ENCODE measurements at places on chromosomes 3 and 15.

GRCh38 chr3:126836220-126836860, 132.3 kb downstream of the CHCHD6 start:
- no peak for DNase-seq

GRCh38 chr3:13494463-13495350, 14.6 kb downstream of the HDAC11 start:
- no peak for DNase-seq

DNA sequence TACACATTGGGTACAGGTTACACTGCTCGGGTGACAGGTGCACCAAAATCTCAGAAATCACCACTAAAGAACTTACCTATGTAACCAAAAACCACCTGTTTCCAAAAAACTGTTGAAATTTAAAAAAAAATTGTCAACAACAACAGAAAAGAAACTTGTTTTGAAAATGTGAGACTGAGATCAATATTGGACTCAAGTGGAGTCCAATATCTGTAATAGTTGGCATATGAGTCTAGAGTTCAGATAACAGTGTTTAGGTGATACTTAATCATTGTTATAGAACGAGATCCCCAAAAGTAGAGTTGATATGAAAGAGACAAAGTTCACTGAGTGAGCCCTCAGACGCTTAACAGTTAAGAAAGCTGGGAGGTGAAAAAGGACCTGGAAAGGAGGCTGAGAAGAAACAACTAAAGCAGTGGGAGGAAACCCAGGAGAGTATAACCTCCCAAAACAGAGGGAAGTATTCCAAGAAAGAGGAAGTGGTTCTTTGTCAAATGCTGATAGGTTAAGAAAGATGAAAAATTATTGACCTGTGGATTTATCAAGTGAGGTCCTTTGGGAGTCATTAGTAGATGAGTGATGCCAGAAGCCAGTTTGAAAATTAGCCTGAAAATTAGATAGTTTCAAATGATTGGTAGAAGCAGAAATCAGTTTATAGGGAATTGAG, 388.6 kb upstream of the DPH6 start:
- DNase-seq, result no peak

DNA sequence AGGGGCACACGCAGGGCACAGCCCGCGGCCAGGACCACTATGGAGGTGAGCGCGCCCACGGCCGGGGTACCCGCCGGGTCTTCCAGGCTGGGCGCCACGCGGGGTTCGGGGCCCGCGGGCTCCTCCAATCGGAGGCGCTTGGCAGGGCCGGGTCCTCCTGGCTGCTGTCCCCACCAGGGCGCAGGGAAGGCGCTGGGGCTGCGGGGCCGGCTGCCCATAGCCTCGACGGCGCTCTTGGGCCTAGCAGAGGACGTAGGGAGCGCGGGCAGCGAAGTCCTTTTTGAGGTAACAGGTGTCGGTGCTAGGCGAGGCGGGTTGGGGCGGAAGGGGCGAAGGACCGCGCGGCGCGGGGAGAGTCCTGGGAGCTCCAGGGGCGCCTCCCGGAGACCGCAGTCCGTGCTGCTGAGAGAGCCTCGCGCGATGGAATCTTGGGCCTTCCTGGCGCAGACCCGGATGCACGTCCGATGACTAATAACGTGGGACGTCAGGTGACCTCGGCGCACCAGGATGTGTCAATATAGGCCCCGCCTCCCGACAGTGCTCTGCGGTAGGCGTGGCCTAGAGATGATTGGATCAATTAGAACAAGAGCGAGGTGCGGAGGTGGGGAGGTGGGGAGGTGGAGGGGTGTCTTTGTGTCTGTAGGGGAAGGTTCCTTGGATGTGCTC, at the start of gene PRR23A:
Gene PRR23A, minus strand, starts transcription at position 218 of the 666 bp plus-strand sequence. Its CDS starts 0 bp downstream, at position 218.
- no peak for DNase-seq

- DNase-seq, result no peak
Measured at GRCh38 chr3:161991901-161992540, 495.4 kb downstream of the OTOL1 start.

DNA sequence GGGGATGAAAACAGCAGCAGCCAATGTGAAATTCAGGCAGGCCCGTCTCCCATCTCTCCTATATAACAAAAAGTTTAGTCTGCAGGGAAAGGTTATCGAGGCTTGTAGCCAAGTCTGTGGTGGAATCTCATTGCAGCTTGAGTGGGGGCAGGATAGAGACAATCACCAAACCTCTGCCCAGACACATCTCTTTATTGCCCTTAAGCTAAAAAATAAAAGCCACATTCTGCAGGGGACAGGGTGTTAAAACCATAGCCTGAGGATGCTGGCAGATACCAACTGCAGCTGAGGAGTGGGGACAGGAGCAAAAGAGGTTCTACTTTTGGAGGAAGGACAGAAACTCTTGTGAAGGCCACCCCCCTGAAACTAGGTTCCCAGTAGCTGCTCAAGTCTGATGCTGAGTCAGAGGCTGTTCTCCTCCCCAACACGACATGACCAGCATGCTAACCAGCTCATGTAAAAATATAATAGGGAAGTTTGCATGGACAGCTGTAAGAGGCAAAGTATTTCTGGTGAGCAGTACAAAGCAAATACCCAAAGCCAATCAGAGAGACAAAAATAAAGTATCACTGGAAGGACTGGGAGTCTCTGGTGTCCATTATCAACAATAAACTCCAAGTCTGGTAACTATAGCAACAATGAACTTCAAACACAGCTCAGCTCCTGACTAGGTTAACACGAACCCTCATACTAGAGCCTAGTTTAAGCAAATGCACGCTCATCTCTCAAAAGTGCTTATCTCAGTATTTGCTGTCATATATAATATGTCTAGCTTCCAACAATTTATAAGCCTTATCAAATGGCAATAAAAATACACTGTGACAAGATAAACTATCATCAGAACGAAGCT, 362.2 kb upstream of the SLCO3A1 start:
- DNase-seq, result no peak

DNA sequence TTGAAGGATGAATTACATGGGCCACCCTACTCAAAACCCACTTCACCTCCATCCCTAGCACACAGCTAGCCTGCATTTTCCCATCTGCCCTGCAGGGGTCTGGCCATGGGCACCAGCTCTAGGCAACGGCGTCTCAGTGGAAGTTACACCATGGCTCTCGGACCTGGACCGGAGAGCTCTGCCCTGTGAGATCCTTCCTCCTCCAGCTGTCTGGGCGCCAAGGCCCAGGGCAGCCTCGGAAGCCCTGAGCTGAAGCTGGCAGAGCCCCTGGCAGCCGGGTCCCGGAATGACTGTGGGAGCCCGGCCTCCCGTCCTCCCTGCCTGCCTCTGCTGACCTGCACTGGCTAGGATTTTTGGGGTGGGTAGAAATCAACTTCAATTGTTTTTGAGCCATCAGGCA, 98.9 kb downstream of the CHSY1 start:
- DNase-seq, result no peak

DNA sequence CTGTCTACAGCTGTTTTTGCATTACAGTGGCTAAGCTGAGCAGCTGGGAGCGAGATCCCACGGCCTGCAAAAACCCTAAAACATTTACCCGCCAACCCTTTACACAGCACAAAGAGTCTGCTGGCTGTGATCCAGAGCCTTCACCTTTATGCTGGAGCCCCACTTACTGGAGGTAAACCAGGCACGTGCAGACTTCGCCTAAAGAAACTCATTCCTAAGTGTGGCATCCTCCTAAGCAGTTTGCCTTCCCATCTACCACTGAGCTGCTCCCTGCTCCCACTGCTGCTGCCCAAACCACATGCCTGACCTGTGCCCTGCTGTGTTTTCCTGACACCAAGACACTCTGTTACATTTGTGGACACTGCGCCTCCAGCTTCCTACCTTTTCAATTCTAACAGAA, 53.0 kb downstream of the CHSY1 start:
- no peak for DNase-seq

DNA sequence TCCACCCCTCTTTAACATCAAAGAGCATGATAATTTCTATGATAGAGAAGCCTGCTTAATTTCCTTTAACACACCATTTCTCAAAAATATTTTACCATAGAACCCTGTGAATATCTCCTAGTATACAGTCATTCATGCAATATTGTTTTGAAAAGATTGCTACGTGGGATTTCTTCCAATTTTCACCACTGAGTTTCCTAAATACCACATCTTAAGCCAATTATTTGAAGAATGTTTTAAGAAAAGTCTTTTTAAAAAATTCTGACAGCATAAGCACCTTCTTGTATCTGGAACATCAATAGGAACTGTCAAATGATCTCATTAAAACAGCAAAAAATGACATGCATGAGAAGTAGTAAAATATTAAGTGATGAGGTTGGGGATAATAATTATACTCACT, 1126.7 kb downstream of the TUSC7 start:
- DNase-seq, result no peak

- no peak for DNase-seq
Measured at GRCh38 chr3:184186184-184186901, at the start of gene ABCF3. Gene ABCF3, plus strand, starts transcription at chr3:184186199. Its CDS starts 9 bp downstream, at chr3:184186208.

GRCh38 chr15:92232317-92232716, 161.4 kb upstream of the ST8SIA2 start:
- no peak for DNase-seq

DNA sequence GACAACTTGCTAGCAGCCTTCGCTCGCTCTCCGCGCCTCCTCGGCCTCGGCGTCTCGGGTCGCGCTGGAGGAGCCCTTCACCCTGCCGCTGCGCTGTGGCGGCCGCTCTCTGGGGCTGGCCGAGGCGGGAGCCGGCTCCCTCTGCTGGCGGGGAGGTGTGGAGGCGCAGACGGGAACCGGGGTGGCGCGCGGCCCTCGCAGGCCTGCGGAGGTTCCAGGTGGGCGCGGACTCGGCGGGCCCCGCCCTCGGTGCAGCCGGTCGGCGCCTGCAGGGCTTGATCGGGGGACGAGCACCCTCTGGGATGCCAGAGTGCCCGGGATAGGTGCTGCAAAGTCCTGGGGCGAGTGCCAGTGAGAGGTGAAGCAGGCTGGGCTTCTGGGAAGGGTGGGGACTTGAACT, 989.9 kb downstream of the ROBO2 start:
- no peak for DNase-seq

DNA sequence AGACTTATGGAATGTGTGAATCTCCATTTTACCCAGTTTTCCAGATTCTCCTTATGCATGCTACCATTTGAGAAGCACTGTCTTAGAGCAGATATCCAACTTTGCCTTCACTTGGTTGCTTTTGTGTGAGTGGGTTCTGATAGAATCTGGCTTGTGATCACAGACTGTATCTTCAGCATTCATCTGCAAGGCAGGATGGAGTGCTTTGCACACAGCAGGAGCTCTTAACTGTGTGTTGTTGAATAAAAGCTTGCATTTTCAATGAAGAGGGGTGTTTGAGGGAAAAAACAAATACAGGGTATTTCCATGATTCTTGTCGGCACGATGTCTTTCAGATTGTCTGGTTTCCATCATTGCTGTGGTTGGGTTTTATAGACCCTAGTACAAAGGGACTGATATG, 24.4 kb downstream of the IL1RAP start:
- no peak for DNase-seq

- no peak for DNase-seq
Measured at GRCh38 chr3:130787422-130788068, 40.9 kb upstream of the PIK3R4 start.

- DNase-seq, result no peak
Measured at GRCh38 chr3:98967758-98968157, 66.3 kb upstream of the DCBLD2 start.

DNA sequence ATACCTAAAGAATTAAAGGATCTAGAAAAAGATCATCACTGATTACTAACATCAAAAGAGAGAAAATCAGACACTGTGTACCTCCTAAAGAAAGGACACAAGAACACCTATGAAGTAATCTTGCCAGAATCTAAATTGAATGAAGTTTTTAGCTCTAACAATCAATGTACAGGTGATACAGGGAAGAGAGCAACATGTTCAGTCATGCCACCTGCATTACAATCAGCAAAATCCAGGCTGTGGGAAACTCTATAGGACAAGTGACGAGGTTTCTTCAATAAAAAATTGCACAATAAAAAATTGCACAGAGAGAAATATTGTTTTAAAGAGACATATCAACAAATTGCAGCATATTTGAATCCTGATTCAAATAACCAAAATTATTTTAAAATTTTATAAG, 93.3 kb downstream of the SEMA5B start:
- DNase-seq, result no peak

GRCh38 chr3:169430707-169431404, 232.7 kb downstream of the MECOM start:
- DNase-seq, result no peak

- peak; percentile 29 for DNase-seq
Measured at GRCh38 chr3:170889132-170889531, 19.1 kb upstream of the RPL22L1 start.

DNA sequence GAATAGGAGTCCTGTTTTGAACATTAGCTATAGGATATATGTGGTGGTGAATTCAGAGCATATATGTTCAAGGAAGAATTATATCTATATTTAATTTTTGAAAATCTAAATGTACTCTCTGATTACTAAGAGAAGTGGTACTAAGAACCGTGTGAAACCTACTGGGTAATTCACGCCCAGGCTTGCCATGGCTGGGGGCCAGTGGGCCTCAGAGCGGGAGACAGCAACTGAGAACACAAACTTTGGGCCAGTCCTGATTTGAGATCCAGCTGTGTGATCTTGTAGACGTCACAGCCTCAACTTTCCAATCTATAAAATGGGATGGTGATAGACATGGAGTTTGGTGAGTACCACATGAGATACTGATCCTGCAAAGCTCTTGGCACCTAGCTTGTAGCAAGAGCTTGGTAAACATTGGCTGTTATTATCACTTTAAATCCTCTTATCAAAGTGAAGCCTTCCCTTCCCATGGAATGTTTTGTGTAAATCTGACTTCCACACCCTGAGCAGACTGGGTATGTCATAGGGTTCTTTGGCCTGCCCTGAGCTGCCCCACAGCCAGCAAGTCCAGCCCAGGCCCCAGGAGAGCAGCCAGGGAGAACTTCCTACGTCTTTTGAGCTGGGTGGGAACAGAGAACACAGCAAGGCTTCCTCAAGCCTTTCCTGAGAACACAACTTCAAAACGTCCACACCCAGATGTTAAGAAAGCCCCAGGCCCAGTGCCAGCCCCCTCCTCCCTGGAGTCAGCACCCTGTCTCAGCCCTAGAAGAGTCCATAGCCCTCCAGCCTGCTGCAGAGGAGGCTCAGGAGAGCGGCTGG, 8.2 kb upstream of the PAQR5 start:
- DNase-seq, result no peak

GRCh38 chr3:194112120-194113106, 23.5 kb upstream of the HES1 start:
- DNase-seq, result no peak

DNA sequence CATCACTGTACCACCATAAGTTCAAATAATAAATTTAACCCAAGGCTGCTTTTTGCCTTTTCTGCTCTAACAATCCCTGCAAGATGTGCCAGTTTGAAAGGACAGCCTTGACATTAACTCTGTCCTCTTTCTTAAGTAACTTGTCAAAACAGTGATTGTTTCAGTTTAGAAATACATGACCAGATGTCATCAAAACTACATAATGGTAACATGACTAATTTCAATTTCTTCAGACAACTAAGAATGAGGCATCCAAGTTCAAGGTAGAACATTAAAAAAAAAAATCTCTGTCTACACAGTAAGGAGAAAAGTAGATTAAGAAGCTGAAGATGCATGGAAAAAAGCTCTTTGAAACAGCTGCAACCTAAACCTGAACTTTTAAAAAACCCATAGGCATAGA, 47.4 kb downstream of the SHQ1 start:
- no peak for DNase-seq

GRCh38 chr15:27250223-27250622, 279.2 kb downstream of the GABRG3 start:
- no peak for DNase-seq

- DNase-seq, result no peak
Measured at GRCh38 chr15:100781061-100781960, 98.3 kb upstream of the ALDH1A3 start.
